MG63 (cell line): ENCODE measurements at places on chromosomes 12 and 14. TPM values are rescaled to one million over a fixed set of nuclear protein-coding genes. Genes with fewer than 3 reads are reported as not detected.

Gene BDKRB2
- total RNA-seq = 8.0 and 8.8 TPM in 2 replicates

Gene FAM90A1
- 0.07 and 0.43 TPM in 2 replicates for total RNA-seq

Gene KRT3
- not detected in 2 replicates for total RNA-seq

- no peak for DNase-seq
Observed at GRCh38 chr14:77485901-77486678, 12.5 kb downstream of the ISM2 start.

- DNase-seq = no peak
Observed at GRCh38 chr14:91352053-91352452, 65.6 kb downstream of the CCDC88C start.

GRCh38 chr14:22929961-22930364 is 787 bp upstream of the PRMT5 start:
- DNase-seq = no peak

DNA sequence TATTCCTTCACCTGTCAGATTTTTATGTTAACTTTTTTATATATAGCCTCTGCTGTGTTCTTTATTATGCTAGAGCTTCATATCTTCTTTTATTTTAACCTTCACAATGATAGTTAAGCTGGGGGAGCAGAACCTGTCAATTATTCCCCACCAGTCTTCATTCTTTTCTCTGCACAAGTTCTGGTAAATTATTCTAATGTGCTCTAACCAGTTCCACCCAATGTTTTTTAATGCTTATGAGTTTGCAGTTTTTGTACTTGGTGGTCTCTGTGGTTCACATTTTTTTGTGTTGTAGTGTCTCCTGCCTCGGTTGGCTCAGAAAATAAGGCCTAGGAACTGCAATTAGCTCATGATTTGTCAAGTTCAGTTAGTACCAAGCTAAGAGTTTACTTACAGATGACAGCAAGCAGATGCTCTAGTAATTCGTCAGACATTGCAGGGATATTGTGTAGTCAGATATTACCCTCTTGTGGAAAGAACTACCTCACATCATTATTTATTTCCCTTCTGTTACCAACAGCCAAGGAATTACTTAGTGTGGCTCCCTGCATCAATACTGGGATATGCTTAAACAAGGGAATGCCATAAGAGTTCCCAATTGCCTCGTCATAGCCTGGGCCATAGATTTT is 14.5 kb downstream of the DYRK2 start:
- DNase-seq = no peak

DNA sequence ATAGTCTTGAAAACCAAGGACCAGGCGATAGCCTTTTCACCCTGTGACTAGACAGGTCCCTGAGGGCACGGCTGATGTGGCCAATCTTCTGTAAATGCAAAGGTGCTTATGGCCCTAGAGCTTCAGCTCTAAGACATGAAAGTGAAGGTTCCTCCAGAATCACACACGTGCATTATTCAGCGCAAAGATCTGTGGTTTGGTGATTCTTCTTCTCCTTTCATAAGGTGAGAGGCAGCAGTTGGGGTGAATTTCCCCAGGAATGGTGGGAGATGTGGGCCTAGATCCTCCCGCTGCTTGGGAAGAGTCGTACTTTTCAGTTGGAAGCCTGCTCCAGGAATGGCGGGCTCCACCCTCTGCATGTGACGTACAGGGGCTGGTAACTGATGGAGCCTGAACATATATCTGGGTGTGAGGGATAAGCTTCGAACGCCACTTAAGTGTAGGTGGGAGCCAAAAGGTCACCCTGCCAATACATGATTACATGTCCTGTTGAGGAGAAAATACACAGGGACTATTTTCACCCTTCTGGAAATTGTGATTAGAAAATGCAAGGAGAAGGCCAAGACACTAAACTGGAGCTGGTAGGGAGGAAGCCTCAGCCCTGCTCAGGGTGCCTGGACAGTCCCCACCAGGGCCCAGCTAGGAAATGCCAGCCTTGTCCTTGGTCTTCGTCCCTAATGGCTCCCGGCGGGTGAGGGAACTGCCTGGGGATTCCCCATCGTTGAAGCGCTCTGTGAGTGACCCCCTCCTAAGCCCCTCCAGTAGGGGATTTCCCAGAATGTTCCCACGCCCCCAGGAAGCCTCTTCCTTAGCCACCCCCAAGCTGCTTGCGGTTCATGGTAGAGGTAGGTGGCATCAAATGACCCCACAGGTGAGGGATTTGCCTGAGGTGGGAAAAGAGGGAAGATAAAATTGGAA is 17.6 kb downstream of the BATF start:
- DNase-seq = no peak
